Stimulated activated CD4-positive, alpha-beta T cell treated with anti-CD3 and anti-CD28 coated beads, TNF-alpha, amount 100 ng/mL, for 1 hour (primary cell): ENCODE measurements at places on chromosomes 7 and 10.

DNA sequence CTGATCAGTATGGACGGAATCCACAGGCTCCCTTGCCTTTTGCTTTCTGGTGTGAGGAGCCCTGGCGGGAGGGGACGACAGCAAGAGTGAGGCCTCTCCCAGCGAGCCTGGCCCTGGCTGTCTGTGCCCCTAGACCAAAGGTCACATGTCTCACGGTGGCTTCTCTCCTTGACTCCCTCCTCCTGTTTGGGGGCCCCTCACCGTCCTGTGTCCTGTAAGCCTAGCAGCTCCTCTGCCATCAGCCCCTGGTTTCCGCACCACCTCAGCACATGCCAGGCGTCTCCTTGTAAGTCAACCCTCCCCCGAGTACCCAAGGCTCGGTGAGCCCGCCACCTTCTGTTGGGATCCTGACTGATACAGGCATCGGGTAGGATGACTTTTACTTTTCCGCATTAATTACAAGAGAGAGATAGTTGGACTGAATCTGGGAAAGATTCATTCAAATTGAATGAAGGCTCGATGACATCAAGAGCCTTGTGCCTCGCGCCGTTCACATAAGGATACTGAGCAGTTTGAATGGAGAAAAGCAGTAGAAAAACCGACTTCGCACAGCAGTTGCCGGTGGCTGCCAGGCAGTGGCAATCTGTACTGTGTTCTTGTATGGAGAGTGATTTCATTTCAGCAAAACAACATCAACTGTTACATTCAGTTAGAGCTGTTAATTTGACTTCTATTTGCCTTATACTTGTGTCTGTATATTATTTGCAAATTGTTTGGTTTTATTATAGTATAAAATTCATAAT is 119.8 kb downstream of the XRCC2 start:
- no peak for DNase-seq

GRCh38 chr7:55903985-55904759 is 16.9 kb downstream of the ZNF713 start:
- no peak for DNase-seq

- DNase-seq = no peak
Measured at GRCh38 chr7:45658716-45659495, 84.7 kb downstream of the ADCY1 start.

- DNase-seq = no peak
Measured at GRCh38 chr10:114686013-114686412, 27.9 kb upstream of the ABLIM1 start.

- DNase-seq = no peak
Measured at GRCh38 chr7:16840094-16840493, 35.3 kb upstream of the AGR2 start.

DNA sequence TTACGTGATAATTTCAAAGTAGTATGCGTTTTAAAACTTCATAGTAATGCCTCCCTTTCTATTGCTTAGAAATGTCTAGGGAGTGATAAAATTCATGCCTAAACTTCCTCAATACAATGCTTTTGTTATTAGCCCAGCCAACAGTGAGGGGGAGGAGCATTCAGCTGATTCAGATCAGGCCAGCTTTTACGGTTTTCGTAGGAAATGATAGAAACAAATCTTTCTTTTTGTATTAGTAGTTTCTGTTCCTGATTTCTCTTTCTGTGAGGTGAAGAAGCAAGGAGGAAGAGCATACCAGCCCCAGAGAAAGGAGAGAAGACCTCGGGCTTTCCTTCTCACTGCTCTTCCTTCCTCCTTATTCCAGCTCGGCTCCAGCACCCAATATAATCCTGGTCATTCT is 35.2 kb upstream of the ITPRID1 start:
- DNase-seq = no peak

DNA sequence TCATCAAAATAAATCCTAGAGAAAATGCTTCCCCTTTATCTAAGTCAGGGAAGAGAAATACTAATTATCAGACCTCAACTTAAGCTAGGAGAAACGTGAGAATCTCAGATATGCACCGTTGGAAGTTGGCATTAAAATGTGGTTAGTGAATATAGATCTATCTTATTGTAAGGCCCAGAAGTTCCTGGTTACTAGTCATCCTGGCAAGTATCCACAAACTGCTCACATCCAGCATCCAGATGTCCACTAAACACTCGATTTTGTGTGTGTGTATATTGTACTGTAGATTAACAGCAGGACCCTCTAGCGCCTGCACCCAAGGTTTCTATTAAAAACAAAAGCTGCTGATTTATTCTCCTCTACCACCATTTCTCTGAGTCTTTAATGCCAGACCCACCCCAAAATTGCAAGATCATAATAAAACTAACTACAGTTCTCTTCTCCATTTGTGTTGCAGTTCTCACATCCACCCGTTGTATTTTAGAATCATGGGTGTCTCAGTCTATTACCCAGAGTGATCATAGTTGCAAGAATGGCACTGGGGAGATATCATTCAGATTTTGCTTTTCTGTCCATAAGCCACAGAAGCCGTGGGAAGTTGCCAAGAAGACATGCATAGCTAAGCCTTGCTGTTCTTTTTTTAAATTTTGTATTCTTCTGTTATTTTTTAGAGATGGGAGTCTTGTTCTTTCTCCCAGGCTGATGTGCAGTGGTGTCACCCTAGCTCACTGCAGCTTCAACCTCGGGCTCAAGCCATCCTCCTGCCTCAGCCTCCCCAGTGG is 165.4 kb downstream of the KIAA1217 start:
- DNase-seq = no peak

DNA sequence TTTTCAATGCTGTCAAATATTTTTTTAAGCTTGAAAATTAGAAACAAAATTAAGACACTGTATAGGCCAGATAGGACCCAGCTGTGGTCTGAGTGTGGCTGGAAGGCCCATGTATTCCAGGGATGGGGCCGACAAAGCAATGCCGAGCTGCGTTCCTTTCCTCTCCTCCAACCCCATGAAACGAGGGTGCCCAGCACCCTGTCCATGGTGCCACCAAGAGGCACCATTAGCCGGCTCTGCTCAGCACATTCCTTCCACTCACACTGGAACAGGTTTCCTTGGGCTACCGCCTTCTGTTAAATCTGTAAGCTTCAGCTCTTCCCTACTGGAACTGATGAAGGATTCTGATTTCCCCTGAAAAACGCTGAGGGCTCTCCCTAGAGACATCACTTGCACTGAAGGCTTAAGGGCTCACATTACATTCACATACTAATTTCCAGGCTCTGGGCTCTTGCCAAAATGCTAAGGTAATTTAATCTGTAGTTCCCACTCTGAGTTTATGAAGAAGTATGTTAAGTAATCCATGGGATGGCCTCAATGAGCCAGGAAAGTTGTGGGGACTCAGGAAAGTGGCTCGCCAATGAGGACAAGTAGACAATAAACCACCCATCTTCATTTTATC is 73.7 kb upstream of the CAMK2B start:
- no peak for DNase-seq

DNA sequence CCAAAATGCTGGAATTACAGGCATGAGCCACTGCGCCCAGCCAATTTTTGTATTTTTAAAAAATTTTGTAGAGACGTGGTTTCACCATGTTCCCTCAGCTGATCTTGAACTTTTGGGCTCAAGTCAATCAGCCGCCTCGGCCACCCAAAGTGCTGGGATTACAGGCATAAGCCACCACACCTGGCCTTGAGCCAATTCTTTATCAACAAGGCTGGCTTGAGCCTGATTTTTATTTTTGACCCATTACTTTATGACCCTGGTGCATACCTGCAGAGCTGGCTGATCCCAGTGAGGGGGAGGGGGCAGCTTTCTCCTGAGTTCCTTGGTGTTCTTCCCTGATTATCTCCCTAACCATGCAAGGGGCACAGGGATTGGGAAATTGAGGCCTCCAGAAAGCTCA is 15.8 kb upstream of the CPA1 start:
- no peak for DNase-seq

DNA sequence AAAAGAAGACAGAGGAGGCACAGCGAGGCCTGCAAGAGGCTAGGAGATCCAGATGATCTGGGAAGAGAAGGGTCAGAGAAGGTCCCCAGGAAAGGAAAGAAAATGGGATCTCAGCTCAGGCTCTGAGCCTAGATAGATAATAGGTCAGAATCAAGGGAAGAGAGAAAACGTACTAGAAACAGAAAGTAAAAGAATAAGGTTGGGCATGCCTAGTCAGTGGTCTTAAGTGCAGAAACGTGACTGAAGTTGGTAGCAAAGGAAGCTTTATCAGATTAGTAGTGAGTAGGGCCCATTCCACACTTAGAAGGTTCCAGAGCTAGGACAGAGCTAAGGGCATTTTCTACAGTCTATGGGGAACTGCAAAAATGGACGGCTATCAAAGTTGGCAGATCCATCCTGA is 84.8 kb upstream of the ASAH2 start:
- DNase-seq = no peak

GRCh38 chr10:96287392-96288105 is 16.2 kb upstream of the BLNK start:
- no peak for DNase-seq

- no peak for DNase-seq
Measured at GRCh38 chr7:108270385-108271015, 140.3 kb upstream of the LAMB4 start.

DNA sequence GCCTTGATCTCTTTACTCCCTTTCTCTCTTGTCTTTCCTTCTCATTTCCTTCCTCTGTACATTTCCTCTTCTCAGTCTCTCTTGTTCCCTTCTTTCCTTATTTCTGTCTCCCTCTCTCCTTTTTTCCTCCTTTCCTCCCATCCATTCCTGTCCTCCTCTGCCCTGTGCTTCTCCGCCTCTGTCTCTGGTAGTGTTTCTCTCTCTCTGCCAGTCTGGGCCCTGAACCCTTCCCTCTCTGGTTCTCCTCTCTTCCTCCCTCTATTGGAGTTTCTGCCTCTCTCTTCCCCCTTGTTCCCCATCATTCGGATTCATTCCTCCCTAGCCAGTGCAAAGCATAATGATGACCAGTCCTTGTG is 13.2 kb upstream of the PAX2 start:
- no peak for DNase-seq

DNA sequence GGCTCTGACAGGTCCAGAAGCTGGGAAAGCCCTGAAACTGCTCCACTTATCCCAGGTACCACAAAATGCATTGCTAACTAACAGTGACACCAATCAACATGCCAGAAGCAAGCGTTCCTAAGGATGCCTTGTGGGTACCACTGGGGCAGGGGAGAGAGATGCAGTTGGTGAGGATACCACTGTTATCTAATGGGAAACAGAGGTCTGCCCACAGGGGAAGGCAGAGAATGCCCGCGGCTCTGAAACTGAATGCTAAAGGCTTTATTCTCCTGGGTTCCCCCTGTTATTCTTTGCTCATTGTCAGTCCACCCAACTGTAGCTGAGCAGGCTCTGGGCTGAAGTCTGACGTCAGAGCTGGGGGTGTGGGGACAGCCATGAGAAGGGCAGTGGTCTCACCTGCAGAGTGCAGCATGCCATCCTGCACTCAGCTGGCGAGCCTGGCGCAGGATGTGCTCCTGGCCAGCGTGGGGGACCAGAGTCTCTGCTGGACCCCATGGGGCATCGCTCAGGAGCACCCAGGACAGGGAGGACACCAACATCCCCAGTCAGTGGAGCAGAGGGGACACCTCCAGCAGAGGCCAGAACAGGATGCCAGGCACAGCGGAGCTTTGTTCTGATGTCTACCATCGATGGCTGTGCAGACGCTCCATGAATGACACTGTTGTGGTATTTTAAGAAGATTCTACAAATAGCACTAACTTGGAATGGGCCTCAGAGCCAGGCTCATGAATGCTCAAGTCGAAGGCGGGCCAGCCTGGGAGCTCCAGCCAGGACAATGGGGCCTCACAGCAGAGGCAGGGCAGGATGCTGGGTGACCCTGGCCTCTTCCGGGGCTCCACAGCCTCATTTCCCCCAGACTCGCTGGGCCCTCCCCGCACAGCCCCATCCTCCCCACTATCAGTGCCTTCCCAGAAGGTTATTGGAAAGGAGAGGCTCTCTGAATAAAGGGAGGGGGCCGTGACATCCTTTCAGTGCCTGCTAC is 95.8 kb downstream of the ARHGAP22 start:
- no peak for DNase-seq

DNA sequence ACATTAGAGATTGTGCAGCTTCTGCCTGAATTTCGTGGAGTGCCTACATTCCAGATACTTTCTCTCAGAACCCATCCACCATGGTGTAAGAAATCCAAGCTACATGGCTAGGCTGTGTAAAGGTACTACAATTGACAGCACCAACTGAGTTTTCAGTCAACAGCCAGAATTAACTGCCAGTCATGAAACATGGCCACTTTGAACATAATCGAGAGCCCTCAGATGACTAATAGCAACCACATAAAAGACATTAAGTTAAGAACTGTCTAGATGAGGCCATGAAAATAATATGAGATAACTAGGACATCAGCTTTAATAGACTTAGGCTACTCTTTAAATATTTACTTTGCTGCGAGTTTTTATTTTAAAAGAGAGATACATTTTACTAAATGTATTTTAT is 1106.8 kb upstream of the LRRTM3 start:
- DNase-seq = no peak

GRCh38 chr10:124332426-124332825 is 86.3 kb downstream of the OAT start:
- DNase-seq = no peak

DNA sequence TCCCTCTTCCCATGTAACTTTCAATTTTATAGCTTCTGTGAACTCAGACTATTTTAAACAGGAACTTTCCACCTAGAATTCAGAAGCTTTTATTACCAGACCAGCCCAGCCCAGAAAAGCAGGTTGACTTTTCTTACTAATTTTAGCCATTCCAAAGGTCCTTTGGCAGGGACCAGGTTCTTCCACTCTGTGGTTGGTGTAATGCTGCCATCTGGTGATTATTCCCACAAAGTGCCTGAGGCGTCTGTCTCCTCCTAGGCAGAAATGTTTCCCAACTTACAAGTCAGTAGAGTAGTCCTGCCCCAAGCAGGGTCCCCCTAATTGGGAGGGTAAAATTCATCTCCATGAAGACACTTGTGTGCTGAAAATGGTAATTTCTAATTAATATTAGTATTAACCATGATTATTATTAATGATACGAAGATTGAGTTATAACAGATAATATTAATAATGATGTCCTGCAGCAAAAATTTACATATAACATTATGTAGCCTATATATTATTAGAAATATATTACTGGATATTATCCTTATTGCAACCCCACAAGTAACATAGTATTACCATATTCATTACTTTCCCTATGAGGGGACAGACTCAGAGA is 53.0 kb upstream of the PPP1R17 start:
- DNase-seq = no peak

DNA sequence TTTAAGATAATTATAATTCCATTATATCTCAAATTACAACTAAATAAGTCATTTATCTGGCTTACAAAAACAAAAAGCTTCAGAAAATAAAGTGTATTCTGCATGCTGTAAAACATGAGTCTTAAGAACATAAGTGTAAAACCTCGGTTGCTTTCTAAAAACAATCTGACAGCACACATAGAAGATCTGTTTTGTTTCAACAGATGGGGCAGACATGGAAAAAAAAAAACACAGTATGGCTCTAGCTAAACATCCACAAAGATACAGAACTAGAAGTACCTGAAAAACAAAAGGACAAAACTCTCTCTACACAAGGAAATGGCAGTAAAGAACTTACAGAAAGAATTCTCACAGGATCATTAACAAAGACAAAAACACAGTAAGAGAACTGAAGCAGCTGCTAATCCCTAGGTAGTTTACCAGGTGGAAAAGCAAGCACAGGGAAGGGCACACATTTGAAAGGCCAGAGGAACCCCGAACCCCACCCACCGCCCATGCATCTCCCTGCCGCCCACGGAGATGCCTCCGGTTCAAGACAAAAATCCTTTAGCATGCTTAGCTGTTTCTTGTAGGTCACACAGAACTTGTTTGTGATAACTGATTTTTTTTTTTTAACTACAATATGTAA is 42.5 kb downstream of the DLD start:
- DNase-seq = no peak

GRCh38 chr7:82697897-82698296 is 254.3 kb upstream of the CACNA2D1 start:
- DNase-seq = no peak
